ENCODE measurements at places on chromosomes 6 and 20.

DNA sequence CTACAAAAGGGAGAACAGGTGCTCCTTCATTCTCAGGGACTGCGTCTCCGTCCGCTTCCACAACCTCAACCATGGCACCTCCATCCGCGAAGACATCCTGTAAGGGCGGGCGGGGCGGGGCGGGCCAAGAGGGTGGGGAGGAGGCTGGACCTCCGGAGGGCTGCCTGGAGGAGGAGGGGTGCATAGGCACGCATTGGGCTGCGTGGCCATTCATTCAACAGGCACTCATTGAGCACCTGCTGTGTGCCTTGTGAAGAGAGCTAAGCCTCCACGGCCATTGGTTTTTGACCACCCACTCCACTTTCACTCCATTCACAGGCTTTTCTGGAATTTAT, 435 bp downstream of the ZSWIM3 start:
- DNase-seq = peak; percentile 47

DNA sequence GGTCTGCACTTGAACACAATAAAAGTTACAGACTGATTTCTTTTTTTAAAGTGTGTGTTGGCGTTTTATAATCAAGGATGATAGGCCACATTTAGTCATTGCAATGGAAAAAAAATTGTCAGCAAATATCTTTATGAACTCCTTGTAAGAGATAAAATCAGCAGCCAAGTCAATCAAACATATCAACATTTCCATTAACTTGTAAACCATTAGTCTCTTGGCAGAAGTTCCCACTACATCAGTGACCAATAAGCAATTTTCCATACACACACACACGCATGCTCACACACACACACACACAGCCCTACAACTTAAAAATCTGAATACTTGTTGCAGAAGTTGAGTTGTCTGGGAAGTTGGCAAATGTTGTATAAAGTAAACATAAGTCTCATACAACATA, 315.9 kb upstream of the KCNQ5 start:
- DNase-seq = no peak

GRCh38 chr6:51289041-51289440, 470.4 kb downstream of the TFAP2B start:
- no peak for DNase-seq

- DNase-seq = no peak
Measured at GRCh38 chr20:17407550-17407949, 123.6 kb downstream of the BFSP1 start.

- DNase-seq = no peak
Measured at GRCh38 chr6:159929819-159930218, 39.0 kb downstream of the MAS1 start.

DNA sequence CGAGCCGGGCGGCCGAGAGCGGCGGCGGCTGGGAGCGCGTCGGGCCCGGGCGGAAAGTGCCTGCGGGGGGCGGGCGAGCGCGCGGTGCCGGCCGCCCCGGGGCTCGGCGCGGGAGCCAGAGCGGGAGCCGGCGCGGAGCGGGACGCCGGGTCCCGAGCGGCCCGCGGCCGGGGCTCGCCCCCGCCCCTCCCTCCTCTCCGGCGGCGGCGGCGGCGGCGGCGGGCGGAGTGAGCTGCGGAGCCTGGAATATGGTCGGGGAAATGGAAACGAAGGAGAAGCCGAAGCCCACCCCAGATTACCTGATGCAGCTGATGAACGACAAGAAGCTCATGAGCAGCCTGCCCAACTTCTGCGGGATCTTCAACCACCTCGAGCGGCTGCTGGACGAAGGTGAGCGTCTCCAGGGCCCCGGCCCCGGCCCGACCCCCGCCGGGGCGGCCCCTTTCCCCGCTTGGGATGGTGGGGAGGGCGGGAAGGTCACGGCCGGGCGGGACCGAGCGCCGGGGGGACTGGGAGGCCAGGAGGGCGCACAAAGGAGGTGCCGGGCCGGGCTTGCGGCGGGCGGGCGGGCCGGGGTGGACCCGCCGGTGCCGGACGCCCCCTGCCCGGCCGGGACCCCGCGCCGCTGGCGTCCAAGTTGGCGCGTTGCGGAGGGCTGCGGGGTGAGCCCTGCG, 565 bp downstream of the QKI start:
- DNase-seq = no peak

DNA sequence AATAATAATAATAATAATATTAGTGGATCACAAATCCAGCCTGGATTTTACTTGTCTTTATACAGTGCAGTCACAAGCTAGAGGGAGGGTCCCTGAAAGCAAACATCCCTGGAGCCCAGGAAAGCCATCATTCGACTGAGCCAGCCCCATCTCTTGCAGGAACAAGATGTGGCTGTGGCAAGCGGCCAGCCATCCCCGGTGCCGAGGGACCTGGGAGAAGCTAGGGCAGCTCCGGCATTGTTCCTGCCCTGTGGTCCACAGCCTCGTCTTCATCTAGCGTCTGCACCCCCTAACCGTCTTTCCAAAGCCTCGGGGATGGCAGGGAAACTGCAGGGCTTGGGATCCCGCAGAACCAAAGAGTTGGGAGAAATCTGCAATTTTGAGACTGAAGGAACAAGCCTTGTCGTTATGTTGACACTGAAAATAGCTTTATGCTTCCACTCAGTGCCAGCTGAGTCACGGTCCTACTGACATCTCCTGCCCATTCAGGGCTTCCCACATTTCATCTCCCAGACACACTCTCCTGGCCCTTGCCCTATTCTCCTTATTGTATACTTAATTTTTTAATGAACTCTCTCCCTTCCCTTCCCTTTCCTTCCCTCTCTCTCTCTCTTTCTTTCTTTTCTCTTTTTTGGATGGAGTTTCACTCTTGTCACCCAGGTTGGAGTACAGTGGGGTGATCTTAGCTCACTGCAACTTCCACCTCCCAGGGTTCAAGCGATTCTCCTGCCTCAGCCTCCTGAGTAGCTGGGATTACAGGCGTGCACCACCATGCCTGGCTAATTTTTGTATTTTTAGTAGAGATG, 62.5 kb upstream of the ZNFX1 start:
- no peak for DNase-seq

DNA sequence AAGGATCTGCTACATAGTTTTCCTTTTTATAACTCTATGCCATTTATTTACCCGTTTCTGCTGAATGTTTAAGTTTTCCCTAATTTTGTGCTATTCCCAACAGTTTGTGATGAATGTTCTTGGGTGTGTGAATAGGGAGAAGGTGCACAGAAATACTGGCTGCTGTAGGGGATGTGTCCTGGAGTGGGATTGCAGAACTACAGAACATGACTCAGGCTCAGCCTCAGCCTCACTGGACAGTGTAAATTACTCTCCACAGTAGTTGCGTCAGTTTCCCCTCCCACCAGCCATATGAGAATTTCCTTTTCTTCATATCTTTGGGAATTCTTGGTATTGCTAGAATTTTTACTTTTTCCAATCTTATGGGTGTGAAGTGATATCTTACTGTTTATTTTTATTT, 57.0 kb downstream of the SLX4IP start:
- DNase-seq = no peak

GRCh38 chr6:12637960-12638641, 78.5 kb upstream of the PHACTR1 start:
- peak; percentile 30 for DNase-seq

- DNase-seq = no peak
Measured at GRCh38 chr20:6671829-6672228, 95.7 kb upstream of the BMP2 start.

DNA sequence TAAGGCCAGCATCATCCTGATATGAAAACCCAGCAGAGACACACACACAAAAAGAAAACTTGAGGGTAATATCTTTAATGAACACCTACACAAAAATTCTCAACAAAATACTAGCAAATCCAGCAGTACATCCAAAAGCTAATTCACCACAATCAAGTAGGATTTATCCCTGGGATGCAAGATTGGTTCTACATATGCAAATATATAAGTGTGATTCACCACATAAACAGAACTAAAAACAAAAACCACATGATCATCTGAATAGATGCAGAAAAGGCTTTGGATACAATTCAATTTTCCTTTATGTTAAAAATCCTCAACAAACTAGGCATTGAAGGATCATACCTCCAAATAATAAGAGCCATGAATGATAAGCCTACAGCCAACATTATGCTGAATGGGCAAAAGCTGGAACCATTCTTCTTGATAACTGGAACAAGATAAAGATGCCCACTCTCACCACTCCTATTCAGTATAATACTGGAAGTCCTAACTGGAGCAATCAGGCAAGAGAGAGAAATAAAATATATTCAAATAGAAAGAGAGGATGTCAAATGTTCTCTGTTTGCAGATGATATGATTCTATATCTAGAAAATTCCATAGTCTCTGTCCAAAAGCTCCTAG, 33.9 kb upstream of the CLVS2 start:
- no peak for DNase-seq

DNA sequence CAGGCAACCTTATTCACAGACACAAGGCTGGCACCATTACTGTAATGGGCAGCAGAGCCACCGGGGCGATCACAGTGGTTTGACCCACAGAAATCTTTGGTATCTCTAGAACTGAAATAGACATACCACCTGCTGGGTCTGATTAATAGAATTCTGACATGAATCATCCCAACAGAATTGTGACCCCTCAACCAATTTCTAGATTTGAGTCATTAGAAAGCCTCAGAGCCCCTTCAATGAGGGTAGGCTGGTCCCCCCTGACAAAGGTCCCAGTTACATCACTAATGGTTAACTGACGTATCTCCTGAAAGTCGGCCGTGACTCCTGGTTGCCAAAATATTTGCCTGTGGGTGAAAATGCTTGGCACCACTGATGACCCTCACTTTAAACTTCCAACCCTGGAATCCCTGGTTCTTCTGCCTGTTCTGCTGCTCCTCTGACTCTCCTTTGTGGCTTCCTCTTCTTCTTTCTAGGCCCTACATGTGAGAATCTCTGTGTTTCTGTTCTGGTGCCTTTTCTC, 124.9 kb upstream of the ARID1B start:
- no peak for DNase-seq

- no peak for DNase-seq
Measured at GRCh38 chr6:137148306-137149034, 25.0 kb downstream of the IL22RA2 start.

DNA sequence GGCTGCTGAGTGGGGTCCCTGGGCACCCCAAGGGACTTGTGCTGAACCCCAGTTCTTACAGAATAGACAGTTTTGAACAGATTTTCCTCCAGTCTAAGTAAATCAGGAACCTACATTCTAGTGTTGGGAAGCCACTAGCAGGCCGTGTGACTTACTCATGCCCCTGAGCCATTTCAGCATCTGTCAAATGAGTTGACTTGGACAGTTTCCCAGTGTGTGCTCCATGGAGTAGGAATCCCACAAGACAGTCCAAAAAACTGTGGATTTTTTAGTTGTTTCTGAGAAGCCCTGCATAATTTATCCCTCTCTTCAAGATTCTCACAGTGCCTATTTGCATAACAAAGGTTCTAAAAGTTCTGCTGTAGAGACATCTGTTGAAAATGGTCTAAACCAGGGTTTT, 2.1 kb downstream of the GABRR2 start:
- DNase-seq = no peak

DNA sequence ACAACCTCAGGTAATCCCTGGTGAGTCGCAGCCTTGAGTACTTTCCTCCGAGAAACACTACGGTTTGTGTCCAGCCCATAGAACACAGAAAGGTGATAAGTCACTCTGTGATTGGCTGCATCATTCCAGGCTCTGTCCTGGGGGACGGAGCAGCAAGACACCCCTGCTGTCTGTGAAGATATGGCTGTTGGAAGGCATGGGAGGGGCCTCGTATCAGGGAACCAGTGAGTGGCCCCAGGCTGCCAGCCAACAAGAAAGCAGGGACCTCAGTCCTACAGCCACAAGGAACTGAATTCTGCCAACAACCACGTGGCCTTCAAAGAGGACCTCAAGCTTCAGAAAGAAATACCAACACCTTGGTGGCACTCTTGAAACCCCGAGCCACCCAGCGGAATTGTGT, 6.4 kb upstream of the EEF1A2 start:
- DNase-seq = no peak

- no peak for DNase-seq
Measured at GRCh38 chr6:166624275-166624674, 2.8 kb downstream of the RPS6KA2 start.

GRCh38 chr20:57499676-57500075, 25.3 kb downstream of the CTCFL start:
- no peak for DNase-seq

GRCh38 chr6:116373940-116374339, 3.2 kb downstream of the DSE start:
- DNase-seq = no peak

Measured in activated T-cell treated with anti-CD3 and anti-CD28 coated beads for 48 hours (primary cell).